ENCODE measurements at places on chromosomes 3 and 15.
A peak's percentile ranks its signal among the peaks of the same experiment; 100 is the strongest.

DNA sequence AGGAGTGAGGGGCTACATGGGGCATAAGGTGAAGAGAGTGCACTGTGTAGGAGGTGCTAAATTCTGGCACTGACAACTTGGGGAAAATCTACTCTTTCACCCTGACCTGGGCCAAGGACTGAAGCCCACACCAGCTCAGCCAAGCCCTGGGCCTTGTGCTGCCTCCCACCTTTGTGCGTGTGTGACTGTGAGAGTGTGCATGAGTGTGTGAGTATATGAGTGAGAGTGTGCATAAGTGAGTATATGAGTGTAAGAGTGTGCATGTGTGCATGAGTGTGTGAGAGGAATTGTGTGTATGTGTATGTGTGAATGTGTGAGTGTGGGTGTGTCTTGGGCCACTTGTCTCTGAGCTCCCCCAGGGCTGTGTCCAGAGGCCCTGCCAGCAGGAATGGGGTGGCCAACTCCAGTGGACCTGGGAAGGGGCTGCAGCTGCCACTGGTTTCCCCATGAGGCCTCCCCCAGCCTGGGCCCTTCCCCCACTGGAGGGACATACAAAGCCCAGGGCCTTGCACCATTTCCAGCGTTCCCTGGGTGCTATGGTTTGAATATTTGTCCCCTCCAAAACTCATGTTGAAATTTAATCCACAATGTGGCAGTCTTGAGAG is 15.2 kb downstream of the C3orf22 start:
- DNase-seq, result no peak

GRCh38 chr3:143286392-143287010 is 166.9 kb downstream of the CHST2 start:
- no peak for DNase-seq

- DNase-seq, result no peak
Observed at GRCh38 chr3:50972029-50972428, 297.3 kb downstream of the DOCK3 start.

GRCh38 chr3:28301688-28302087 is 46.8 kb upstream of the ZCWPW2 start:
- DNase-seq, result no peak

DNA sequence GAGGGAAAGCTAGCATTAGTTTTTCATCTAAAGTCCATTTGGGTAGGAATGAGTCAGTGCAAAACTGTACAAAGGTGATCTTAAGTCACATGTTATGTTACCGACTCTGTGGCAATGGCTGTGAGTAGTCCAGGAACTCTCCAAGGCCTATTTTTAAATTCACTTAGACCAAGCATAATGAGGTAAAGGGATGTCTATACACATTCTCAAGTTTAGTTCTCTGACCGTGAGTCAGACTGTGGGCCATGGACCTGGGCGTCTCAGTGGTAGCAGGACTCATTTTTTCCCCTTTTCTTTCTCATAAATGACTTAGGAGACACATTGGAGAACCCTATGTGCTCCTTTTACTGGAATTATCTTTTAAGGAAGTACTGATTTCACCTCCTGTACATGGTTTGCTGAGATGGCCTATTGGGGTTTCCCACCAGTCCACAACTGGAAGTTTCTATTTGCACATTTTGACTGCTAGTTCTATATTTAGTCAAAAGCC is 488.7 kb upstream of the TPRG1 start:
- peak; percentile 99 for DNase-seq

- DNase-seq, result no peak
Observed at GRCh38 chr15:92538115-92538514, 117.5 kb downstream of the FAM174B start.

GRCh38 chr3:8421267-8421666 is 80.4 kb upstream of the LMCD1 start:
- no peak for DNase-seq

DNA sequence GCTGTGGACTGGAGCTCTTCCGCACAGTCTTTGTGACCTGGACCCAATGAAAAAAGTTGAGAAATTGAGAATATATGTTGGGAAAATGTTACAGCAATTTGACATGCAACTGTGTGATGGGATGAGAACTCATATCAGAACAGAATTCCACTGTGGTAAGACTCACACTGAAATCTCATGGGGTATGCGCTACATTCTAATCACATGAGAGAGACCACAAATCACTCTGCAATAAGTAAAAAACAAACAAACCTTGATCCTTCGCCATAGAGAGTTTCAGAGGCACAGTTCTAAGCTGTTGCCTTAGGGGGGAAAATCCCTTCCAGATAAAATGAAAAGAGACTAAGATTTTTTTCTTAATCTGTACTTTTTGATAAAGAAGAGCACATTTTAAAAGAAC is 37.3 kb downstream of the LMCD1 start:
- no peak for DNase-seq

DNA sequence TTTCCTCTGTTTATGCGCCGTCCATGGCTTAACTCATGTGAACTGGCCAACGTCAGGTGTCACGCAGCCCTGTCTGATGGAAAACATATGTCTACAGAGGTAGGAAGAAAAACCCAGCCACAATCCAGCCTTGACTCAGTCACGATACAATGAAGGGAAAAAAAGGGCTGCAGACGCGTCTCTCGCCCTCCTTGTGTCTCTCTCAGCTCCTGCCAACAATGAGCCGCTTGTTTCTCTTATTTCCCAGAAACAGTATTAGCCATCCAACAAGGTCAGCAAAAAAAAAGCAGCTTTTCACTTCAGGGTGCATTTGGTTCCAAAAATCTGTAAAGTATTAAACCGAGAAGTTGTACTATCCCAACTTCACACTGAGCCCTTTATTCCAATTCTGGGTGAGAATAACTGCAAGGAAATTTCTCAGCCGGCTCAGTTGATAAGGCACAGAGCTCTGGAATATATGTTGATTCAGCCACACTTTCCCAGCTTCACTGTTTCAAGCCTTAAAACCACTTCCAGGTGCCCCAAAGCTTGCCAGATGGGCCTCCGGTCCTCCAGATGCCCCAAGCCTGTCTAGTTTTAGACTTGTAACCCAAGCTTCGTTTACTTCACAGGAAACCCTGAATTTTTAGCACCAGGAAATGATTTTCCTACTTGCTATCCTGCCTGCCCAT is 79.4 kb downstream of the TM4SF4 start:
- DNase-seq, result no peak

DNA sequence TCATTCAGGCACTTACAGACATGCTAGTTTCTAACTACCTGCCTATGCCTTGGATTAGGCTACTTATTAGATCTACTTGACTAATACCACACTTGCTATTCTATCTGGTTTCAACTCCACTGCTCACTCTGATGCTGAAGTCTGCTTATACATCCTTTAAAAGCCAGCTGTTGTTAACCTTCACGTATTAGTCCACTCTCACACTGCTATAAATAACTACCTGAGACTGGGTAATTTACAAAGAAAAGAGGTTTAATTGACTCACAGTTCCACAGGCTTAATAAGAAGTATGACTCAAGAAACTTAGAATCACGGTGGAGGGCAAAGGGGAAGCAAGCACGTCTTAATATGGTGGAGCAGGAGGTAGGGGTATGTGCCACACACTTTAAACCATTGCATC is 47.7 kb upstream of the ANKRD28 start:
- peak; percentile 7 for DNase-seq

- peak; percentile 52 for DNase-seq
Observed at GRCh38 chr3:59426821-59427565, 377.2 kb upstream of the CFAP20DC start.

- DNase-seq, result no peak
Observed at GRCh38 chr3:7879572-7879971, 622.1 kb upstream of the LMCD1 start.

DNA sequence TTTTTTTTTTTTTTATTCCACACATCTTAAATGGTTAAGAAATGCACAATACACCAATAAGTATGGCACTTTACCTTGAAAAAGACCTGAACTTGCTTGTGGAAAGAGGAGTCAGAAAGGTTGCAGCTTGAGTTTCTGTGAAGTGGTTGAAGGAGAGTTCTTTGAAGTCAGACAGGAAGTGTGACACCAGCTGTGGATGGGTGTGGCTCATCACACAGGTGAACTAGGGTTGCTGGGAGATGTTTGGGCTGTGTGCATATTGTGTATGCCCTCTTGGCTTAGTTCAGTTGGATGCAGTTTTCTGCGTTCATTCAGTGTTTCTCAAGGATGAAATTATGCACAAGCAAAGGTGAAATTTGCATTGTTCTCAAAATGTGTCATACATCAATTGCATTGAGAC is 6.3 kb downstream of the AEN start:
- no peak for DNase-seq

GRCh38 chr3:112446343-112446742 is 52.9 kb downstream of the BTLA start:
- DNase-seq, result peak; percentile 88

DNA sequence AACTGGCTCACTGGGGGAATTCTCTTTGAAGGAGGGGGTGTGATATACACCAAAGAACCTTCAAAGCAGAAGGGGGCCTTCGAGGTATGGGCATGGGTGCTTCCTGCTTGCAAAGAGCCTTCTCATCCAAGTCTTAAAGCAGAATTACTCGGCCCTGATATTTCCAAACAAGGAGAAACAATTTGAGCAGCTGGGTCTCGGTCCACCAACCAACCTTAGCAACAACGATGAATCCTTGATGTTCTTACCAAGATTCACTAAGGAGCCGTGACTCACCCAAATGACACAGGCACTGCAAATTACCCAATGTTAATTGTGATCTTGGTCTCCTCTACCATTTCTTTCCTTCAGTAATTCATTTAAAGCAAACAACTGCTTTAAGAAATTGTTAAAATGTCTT is 7.7 kb downstream of the HOMER2 start:
- peak; percentile 99 for DNase-seq

GRCh38 chr3:133106169-133106568 is 68.0 kb downstream of the TMEM108 start:
- no peak for DNase-seq

- peak; percentile 32 for DNase-seq
Observed at GRCh38 chr3:141876891-141877621, 613 bp downstream of the ATP1B3 start.

- DNase-seq, result no peak
Observed at GRCh38 chr3:112759681-112760080, 87.0 kb downstream of the CD200R1L start.

- no peak for DNase-seq
Observed at GRCh38 chr3:196938124-196938523, 4.2 kb downstream of the NCBP2 start.

DNA sequence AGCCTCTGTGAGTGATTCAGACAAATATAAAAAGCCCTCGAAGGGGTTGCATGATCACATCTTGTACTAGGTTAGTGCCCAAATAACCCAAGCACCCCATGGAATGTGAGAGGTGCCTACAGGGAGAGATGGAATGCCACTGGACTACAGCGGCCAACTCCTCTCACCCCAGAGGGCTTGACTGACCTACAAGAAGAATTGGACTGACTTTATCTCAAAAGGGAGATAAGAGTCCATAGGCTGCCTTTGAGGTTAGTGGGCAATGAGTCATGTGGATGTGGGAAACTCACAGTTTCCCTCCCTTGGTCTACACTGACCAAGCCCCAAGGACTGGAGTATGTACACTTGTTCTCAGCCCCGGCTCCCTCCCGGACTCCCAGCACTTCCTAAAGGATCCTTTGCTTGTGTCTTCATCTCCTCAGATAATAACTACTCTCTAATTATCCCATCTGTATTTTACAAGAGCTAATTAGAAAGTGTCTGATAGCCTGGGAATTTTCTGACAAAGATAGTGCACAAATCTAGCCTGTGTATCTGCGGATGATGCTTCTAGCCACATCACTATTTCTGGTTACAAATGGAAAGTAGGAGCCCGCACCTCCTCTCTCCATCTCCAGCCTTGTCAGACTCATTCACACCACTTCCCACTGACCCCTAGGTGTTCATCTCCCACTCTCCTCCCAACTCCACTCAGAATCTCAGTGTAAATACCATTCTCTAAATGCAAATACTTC is 547.8 kb upstream of the TBL1XR1 start:
- DNase-seq, result no peak

DNA sequence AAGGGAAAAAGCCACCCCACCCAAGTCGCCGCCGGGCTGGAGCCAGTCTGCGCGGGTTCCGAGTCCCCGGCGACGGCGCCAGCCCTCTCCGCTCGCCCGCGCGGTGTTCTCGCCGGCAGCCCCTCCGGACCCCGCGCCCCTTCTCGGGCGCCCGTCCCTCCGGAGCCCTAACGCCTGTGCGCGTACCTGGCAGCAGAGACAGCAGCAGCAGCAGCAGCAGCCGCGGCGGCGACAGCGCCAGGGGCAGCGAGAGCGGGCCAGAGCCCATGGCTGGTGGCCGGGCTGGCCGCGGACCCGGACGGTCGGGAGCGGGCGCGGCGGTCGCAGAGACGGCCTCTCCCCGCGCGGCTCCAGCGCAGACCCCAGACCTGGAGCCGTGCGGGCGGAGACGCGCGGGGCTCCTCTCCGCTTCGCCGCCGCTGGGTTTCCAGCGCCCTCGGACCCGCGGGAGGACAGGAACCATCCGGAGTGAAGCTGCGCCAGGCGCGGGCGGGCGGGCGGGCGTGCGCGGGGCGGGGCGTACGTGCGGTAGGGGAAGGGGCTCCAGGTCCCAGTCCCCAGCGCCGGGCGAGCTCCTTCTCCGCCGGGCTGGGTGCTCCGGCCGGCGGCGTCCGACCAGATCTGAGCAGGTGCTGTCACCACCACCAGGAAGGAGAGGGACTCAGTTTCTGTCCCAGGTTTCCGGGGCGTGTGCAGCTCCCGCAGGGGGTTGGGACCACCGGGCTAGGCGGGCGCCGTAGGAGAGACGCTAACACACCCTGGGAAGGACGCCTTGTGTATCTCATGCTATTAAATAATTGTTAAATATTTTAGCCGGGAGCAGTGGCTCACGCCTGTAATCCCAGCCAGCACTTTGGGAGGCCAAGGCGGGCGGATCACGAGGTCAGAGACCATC is at the start of gene CHRNA3:
TSS of gene CHRNA3 (minus strand) at position 470 of the 895 bp plus-strand sequence. CDS start at position 268, 202 bp downstream.
- no peak for DNase-seq

DNA sequence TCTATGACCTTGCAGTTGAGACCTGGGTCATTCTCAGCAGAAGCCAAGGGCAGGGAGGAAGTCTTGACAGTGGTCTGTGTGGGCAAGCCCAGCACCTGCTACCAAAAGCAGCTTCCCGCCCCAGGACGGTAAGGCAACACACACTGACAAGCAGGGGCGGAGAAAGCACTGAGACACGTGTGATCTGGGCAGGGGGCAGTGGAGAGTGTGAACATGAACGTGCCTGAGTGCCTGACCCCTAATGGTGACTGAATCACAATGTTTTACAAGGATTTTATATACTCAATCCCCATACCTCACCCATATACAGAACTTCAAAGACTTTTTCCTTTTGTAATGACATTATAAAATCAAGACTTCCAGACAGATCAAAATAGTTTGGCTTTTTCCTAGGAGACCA is 35.2 kb downstream of the ANP32A start:
- DNase-seq, result no peak

- no peak for DNase-seq
Observed at GRCh38 chr15:69592954-69593353, 140.3 kb downstream of the RPLP1 start.

DNA sequence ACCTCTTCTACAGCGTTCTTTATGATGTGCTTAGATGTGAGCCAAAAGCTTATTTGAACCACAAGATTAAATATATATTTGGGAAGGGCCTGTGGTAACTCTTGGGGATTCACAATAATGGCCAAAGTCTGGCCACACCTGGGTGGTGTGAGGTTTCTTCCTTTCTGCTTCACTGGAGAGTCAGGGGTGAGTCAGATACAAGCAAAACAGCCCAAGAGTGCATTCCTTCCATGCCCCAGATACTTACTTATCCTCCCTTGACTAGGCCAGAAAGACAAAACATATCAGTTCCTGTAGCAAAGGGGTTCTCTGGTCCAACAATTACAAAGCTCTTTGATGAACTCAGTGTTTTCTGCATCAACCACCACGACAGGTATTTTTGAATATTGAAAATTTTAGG is 941 bp downstream of the ZBED2 start:
- peak; percentile 95 for DNase-seq
